Hematopoietic multipotent progenitor cell (in vitro differentiated cells): ENCODE measurements at places on chromosomes 1 and 21.
A peak's percentile ranks its signal among the peaks of the same experiment; 100 is the strongest.

GRCh38 chr1:152623203-152623844 lies 421 bp upstream of the LCE3A start:
- DNase-seq = no peak

- DNase-seq = no peak
Measured at GRCh38 chr1:35854989-35855700, 27.9 kb upstream of the AGO1 start.

GRCh38 chr1:112058815-112059450 lies 69.5 kb upstream of the KCND3 start:
- no peak for DNase-seq

- DNase-seq = no peak
Measured at GRCh38 chr1:101071470-101071891, 45.9 kb upstream of the DPH5 start.

DNA sequence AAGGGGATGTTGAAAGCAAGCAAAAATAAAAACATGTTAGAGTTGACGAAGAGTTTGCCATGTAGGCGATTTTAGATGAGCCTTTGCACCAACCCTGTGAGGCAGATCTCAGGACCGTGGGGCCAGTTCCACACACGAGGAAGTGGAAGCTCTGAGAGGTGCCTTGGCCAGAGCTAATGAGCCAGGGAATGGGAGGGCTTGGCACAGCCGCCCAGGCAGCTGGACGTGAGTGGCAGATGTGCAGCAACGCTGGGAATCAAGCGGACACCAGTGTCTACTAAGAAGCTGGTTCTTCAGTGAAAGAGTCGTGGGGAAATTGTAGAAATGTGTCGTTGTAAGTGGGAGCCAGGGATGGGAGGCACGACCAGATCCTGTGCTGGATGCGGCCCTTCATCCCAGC lies 58.9 kb upstream of the COL6A1 start:
- no peak for DNase-seq

DNA sequence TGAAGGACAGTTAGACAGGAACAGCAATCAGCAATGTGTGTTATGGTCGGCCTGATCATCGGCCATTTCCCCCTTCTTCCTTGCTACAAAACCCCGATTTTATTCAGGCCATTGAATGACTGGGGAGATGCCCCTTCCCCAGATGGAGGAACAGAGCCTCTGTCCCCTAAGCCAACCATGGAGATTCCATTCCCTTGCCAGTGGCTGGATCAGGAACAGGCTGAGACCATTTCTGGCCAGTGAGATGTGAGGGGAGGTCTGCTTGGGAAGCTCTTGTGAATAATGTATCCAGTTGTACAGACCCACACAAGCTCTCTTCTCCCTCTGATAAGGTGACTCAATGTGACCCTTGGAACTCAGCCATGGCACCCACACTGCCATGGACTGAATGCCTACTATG lies 7.7 kb downstream of the CSRP1 start:
- no peak for DNase-seq

GRCh38 chr1:63129855-63130254 lies 192.5 kb upstream of the FOXD3 start:
- no peak for DNase-seq

- DNase-seq = no peak
Measured at GRCh38 chr1:178092878-178093493, 918 bp upstream of the RASAL2 start.

- peak; percentile 91 for DNase-seq
Measured at GRCh38 chr21:14545906-14546480, at the start of gene SAMSN1. Gene SAMSN1, minus strand, starts transcription at chr21:14546315. Its CDS starts 54 bp downstream, at chr21:14546261.

DNA sequence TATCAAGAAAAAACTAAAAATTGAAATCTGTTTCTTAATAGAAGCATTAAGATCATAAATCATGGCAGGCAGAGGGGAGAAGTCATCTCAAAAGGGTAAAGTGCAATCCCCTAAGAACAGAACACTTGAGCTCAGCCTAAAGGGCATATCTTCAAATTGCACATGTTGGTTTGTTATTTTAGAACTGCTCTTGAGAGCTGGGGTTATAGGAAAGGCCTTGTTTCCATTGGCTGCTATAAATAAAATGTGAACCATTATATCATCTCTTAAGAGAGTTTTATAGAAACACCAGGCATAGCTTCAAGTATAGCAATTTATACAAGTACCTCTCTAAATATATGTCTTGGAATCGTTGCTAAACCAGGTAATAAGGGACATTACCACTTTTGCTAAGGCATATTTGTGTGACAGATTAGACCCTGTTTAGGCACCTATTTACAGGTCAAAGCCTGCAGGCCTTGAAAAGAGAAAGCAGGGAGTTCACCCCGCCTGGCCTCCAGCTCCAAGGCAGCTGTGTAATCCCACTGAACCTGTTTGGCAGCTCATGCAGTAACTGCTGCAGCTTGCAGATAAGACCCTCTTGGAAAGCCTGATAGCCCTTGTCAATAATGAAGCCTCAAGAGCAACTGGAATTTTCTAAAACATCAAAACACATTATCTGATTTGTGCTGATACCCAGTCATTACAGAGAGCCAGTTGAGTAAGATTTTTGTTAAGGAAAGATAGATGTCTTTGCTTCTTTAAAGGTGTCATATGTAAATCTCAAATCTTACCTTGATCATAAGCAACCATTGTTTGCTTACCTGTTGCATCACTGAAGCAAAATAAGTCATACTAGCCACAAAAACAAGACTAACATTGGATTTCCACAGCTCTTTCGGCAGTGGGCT lies 24.2 kb upstream of the SYDE2 start:
- DNase-seq = peak; percentile 25

GRCh38 chr1:199751506-199751905 lies 276.0 kb upstream of the NR5A2 start:
- DNase-seq = no peak

DNA sequence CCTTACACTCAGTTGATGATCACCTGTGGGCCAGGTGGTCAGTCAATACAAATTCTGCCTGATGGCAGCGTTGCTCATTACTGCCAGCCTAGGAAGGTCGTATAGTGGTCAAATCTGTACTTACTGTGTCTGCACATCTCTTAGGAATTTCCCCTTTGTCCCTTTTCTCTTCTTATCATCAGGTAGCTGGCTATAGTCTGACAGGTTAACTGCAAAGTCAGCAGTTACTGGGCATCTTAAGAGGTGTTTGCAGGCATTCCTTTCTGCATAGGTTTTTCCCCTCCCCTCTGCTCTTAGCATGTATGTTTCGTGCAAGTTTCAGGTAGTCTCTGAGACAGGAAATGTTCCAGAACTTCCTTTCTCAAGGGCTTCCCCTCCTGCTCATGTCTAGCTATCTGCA lies 298.7 kb downstream of the LRRIQ3 start:
- no peak for DNase-seq

GRCh38 chr1:33637846-33638440 lies 165.5 kb downstream of the ZSCAN20 start:
- no peak for DNase-seq

DNA sequence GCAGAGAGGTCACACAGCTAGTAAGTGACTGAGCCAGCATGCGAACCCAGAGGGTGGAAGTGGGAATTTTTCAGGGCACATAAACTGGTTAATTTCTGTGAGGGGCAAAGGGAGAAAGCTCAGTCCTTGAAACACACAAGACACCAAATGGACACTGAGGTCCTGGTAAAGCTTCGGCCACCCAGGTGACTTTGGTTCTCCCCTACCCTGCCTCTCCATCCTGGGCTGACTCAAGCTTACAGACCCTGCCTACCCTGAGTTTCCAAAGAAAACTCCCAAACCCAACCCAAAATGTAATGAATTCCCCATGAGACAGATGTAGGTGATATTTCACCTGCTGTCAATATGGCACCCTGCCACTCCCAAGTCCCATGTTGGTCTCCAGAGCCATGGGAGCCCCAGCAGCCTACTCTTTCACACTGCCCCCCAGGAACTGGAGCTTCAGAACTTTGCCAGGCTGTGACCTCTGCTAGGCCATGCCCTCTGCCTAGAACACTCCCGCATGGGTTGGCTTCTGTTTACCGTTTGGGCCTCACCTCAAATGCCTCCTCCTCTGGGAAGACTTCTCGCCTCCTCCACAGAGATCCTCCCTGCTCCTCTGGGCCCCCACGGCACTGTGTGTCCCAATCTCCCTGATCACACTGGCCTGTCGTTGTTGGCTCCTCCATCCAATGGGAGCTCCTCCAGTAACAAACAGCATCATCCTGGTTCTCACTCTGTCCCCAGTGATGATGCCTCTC lies 3.7 kb upstream of the LRP8 start:
- no peak for DNase-seq

GRCh38 chr1:159199901-159200300 lies 4.8 kb upstream of the ACKR1 start:
- DNase-seq = no peak

DNA sequence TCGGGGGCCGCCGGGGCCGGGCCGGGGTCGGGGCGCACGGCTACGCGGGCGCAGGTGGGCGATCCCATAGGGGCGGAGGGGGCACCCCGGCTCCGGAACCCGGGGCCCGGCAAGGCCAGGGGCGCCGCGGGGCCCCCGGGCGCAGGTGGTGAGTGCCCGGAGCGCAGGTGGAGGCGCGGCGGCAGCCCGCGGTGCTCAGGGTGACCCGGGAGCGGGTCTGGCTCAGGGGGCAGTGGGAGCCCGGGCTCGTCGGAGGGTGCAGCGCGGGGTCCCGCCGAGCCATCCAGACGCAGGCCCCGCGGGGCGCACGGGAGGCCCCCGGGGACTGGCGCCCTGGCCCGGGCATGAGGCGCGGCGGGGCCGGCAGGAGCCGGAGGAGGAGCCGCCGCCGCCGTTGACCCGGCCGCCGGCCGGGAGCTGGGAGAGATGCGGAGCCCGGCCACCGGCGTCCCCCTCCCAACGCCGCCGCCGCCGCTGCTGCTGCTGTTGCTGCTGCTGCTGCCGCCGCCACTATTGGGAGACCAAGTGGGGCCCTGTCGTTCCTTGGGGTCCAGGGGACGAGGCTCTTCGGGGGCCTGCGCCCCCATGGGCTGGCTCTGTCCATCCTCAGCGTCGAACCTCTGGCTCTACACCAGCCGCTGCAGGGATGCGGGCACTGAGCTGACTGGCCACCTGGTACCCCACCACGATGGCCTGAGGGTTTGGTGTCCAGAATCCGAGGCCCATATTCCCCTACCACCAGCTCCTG lies 489 bp downstream of the CELSR2 start:
- DNase-seq = no peak

DNA sequence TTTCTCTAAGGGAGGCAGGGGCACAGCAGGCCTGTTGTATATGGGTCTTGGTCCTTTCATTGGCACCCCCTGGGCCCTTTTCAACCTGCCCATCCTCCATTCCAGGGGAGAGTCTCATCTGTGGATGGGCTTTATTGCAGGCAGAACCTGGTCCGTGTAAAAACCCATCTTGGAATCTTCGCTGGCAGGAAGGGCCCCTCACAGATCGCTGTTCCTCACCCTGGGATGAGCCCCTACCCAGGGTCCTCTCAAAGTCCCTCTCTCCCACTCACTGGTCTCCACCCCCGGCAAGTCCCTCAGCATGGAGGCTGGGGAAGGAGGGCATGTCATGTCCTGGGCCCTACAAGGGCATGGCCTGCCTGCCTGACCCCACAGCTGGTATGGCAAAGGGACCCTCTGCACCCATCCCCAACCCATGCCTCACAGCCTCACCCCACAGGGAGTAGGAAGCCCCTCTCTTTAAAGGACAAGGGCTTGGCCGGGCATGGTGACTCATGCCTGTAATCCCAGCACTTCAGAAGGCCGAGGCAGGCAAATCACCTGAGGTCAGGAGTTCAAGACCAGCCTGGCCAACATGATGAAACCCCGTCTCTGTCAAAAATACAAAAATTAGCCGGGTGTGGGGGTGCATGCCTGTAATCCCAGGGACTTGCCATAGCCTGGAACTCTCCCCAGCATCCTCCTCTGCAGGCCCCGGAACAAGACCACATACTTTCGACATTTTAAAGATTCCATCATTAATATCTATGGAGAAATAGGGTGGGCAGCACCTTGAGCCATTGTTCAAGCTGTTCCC lies 13.2 kb upstream of the CDA start:
- no peak for DNase-seq

DNA sequence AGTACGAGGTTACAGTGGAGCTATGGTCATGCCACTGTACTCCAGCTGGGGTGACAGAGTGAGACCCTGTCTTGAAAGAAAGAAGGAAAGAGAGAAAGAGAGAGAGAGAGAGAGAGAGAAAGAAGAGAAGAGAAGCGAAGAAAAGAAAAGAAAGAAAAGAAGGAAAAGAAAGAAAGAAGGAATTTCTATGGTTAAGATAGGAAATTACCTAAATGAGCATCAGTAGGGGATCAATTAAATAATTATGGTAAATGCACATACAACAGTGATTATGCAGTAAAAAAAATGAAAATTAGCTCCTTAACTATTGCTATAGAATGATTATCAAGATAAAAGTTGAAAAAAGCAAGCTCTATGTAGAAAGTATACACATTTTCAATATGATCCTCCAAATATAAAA lies 59.8 kb downstream of the COLGALT2 start:
- DNase-seq = no peak

DNA sequence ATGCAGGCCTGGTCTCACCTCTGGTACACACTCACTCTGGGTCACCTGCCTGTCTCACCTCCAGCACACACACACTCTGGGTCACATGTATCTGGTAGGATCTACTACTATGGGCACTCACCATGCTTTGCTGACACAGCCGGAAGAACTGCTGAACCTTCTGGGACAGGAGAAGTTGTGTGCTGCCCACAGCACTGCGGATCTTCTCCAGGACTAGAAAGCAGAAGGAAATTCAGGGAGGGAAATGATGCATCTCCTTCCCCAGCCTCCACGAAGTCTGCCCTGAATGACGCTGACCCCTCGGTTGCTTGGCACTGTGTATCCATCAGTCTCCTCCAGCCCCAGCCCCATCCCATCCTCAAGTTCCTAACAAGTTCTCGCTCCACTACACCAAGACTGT lies 7.9 kb upstream of the SMIM12 start:
- no peak for DNase-seq

DNA sequence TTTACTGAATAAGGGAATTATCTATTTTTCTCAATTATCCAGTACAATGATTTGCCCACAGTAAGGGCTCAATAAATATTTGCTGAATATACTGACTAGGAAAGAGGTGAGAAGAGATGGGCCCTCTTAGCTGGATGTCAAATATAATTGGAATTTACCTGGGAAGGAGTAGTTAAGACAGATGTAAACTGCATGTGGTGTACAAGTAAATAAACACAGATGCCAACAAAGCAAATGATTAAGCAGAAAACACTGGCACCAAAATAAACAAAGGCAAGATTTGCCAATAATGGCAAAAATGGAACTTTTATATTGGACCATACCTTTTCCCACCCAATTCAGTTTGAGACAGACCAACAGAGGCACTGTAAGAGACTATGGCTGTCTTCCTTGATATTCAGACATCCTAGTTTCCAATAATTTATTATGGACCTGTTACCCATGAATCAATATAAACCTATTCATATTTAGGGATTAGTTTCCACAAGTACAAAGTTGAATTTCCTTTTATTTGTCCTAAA lies 7.4 kb downstream of the PNRC2 start:
- DNase-seq = no peak

GRCh38 chr1:79760531-79760930 lies 754.0 kb upstream of the ADGRL4 start:
- DNase-seq = no peak

- DNase-seq = no peak
Measured at GRCh38 chr1:200907611-200908097, 13.0 kb downstream of the INAVA start.

- no peak for DNase-seq
Measured at GRCh38 chr1:45654540-45655280, 30.9 kb upstream of the CCDC17 start.
